ENCODE measurements at places on chromosomes 2 and 18.

- DNase-seq: no peak
Measured at GRCh38 chr2:205187731-205188130, 494.6 kb upstream of the NRP2 start.

GRCh38 chr2:159179696-159180095 is 106.8 kb downstream of the WDSUB1 start:
- no peak for DNase-seq

- peak; percentile 3 for DNase-seq
Measured at GRCh38 chr18:36809590-36810381, 19.0 kb downstream of the TPGS2 start.

- no peak for DNase-seq
Measured at GRCh38 chr18:76566987-76567386, 71.9 kb upstream of the ZNF516 start.

- DNase-seq: no peak
Measured at GRCh38 chr2:88350331-88351248, 101.9 kb downstream of the FOXI3 start.

DNA sequence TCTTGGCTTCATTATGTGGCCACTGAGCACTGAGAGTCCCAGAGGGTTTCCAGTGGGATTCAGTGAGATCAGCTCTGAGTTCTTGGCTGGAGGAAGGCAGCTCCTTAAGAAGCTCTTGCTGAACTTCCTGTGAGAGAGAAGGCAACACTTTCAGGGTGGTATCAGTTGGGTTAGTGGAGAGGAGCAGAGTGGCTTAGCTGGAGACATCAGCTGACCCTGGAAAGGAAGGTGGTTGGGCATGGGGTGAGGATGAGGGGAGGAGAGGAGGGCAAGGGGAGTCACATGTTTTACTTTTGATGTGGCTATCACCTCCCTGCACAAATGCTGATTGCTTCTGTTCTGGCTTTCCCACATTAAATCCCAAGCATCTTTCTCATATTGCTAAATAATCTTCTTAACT is 95.1 kb downstream of the ACOXL start:
- DNase-seq: no peak

GRCh38 chr2:233803292-233803911 is 25.3 kb downstream of the MROH2A start:
- no peak for DNase-seq

GRCh38 chr2:174878537-174879147 is 114.4 kb upstream of the CHRNA1 start:
- no peak for DNase-seq

- no peak for DNase-seq
Measured at GRCh38 chr18:5628512-5629255, 84.9 kb upstream of the EPB41L3 start.

GRCh38 chr2:15546297-15547098 is 14.6 kb downstream of the NBAS start:
- DNase-seq: no peak

GRCh38 chr18:50114448-50114847 is 80.5 kb downstream of the MYO5B start:
- no peak for DNase-seq

DNA sequence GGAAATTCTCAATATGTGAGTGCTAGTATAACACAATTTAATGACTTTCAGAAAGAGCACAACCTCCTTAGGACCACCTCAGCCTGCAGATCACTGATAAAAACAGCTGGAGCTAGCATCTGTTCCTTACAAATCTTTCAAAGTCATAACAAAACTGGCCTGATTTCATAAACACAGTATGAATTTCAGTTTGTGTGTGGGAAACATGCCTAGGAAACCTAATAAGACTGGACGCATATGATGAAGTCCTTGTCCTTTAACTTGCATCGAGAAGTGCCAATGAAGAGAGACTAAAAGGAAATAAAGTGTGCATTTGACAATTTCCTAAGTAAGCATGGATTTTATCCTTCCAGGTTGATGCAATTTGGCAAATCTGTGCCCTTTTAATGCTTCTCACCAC is 74.1 kb upstream of the KLHL14 start:
- DNase-seq: no peak

DNA sequence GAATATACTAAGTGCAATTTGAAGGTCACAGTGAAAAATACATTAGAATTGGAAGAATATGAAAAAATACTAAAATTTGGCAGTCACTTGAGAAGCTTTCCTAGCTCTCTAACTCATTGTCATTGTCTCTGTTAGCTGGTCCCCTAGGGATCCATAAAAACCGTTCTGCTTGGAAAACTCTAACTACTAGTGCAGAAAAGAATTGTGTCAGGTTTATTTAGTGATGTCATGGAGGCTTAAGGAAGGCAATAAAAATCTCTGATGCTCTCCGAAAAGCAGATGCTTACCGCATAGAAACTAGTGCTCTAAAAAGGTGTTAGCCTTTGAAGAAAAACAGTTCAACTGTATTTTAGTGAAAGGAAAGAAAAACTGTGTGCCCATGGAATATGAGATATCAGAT is 150.1 kb upstream of the DLGAP1 start:
- no peak for DNase-seq

DNA sequence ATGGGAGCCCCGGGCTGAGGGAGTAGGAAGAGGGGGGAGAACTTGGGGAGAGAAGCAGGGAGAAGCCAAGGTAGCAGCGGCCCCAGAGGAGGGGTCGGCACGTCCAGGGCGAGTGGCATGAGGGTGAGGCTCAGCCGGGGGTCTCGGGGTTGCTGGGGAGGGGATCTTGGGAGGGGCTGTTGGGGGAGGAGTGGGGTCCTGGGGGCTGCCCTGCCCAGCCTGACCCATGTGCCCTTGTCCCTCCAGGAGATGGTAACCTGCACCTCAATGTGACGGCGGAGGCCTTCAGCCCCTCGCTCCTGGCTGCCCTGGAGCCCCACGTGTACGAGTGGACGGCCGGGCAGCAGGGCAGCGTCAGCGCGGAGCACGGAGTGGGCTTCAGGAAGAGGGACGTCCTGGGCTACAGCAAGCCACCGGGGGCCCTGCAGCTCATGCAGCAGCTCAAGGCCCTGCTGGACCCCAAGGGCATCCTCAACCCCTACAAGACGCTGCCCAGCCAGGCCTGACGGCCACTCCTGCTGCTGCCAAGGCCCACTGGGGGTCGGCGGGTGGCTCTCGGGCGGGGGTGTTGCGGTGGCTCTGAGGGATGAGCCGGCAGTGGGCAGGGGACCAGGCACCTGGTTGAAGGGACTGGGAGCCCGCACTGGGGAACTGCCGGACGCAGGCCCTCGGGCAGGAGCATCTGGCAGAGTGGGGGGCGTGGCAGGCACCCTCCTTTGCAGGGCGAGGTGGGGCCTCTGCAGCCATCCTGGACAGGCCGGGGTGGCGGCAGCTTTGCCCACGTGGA is 9.0 kb upstream of the GAL3ST2 start:
- DNase-seq: no peak

DNA sequence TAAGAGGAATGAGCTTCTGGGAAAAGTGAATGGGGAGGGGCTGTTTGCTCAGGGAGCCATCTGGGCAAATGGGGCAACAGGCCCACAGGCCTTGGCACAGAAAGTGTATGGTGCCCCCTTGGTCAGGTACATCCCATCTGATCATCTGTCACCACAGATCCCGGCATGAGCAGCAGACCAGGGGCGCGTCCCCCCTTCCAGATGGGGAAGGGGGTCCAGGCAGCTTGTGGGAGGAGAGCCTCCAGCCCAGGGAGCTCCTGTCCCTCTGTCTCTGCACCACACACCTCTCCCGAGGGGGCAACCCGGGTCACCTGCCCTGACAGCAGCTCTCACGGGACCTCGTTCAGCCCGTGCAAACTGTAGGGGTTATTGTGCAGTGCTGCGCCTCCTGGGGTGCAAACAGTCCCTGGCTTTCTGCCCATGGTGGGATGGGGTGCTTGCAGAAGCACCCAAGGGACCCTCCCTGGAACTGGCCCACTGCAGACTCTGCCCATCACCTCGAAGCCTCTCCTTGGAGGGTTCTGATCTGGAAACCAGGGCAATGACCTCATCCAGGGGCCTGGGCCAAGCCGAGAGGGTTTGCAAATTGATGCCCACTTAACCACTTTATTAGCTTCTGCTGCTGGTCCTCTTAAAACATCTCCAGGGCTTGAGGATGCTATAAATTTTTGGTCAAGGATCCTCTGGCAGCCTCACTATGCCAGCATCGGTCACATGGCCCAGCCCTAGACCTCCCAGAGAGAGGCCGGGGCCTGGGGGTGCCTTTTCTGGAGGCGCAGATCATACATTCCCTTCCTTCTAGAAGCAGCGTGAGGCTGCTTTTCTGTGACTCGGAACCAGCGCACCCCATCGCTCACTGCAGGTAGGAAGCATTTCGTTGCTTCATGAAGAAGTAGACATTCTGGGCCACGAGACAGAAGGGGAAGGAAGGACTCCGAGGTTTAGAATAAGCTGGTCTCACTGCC is 7.6 kb upstream of the BOK start:
- DNase-seq: no peak

DNA sequence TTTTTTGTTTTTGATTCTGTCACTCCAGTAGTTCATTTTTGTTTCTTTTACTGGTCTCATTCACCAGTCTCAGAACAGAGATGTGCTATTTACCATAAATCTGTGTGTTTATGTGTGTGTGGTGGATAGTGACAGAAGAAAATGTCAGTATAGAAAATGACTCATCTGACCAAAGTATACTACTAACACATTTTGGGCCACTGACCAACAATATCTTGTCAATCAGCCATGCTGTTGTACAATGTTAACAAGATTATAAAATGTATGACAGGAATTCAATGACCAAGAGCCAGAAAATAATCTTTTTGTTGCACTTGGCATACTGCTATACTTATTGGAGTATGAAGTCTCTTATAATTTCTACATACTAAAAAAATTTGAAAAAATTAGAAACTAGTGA is 1081.4 kb upstream of the NRXN1 start:
- DNase-seq: no peak

Measured in stimulated activated CD8-positive, alpha-beta memory T cell treated with anti-CD3 and anti-CD28 coated beads, Interleukin-7, amount 100 ng/mL, for 48 hours (primary cell).